ENCODE measurements at places on chromosomes 1 and 21. TPM values are rescaled to one million over a fixed set of nuclear protein-coding genes. Genes with fewer than 3 reads are reported as not detected.

CYP4A11 gene
- total RNA-seq: not detected

NUP210L gene
- total RNA-seq: not detected

PIGM gene
- total RNA-seq: 9.4 TPM

TMEM240 gene
- total RNA-seq: 0.95 TPM

ELAPOR1 gene
- total RNA-seq: 0.50 TPM

LCE1B gene
- total RNA-seq: not detected

SPRR4 gene
- total RNA-seq: not detected

TSACC gene
- not detected for total RNA-seq

HAO2 gene
- not detected for total RNA-seq

MASP2 gene
- total RNA-seq: not detected

BECN2 gene
- total RNA-seq: not detected

SELL gene
- 0.61 TPM for total RNA-seq

TOR1AIP2 gene
- total RNA-seq: 135 TPM

DMRTB1 gene
- not detected for total RNA-seq

CD5L gene
- not detected for total RNA-seq

PPCS gene
- total RNA-seq: 48.7 TPM

FLG gene
- total RNA-seq: not detected

KCNJ9 gene
- total RNA-seq: not detected

GLIS1 gene
- total RNA-seq: not detected

MTMR11 gene
- 26.7 TPM for total RNA-seq

ZYG11B gene
- 52.6 TPM for total RNA-seq

DVL1 gene
- 137 TPM for total RNA-seq

PLEKHG5 gene
- total RNA-seq: 14.0 TPM

MTARC1 gene
- total RNA-seq: 24.7 TPM

TRIM58 gene
- 0.53 TPM for total RNA-seq

IGSF5 gene
- total RNA-seq: not detected

NMNAT2 gene
- total RNA-seq: 6.0 TPM

HCRTR1 gene
- 0.11 TPM for total RNA-seq

LDLRAD2 gene
- total RNA-seq: not detected

ADAMTS5 gene
- total RNA-seq: 1.9 TPM

WNT4 gene
- 5.8 TPM for total RNA-seq

FHAD1 gene
- total RNA-seq: 0.17 TPM

SPRR2A gene
- not detected for total RNA-seq

CNR2 gene
- not detected for total RNA-seq

GNG12 gene
- 90.1 TPM for total RNA-seq

C1QB gene
- 488 TPM for total RNA-seq

GIPC2 gene
- 46.9 TPM for total RNA-seq

NEK2 gene
- total RNA-seq: 0.69 TPM

ZBTB8B gene
- 0.06 TPM for total RNA-seq

TAS1R3 gene
- total RNA-seq: 0.86 TPM

FCRL2 gene
- total RNA-seq: not detected

HPDL gene
- not detected for total RNA-seq

LCE2C gene
- not detected for total RNA-seq

KRTAP10-9 gene
- not detected for total RNA-seq

TMEM200B gene
- total RNA-seq: 1.8 TPM

RAB25 gene
- total RNA-seq: 0.38 TPM

OR2M3 gene
- not detected for total RNA-seq

DNAJC6 gene
- total RNA-seq: 39.8 TPM

SYPL2 gene
- total RNA-seq: 13.7 TPM

All from adrenal gland (tissue), 19 donors.